ENCODE measurements at places on chromosomes 3 and 15.
A peak's percentile ranks its signal among the peaks of the same experiment; 100 is the strongest.

DNA sequence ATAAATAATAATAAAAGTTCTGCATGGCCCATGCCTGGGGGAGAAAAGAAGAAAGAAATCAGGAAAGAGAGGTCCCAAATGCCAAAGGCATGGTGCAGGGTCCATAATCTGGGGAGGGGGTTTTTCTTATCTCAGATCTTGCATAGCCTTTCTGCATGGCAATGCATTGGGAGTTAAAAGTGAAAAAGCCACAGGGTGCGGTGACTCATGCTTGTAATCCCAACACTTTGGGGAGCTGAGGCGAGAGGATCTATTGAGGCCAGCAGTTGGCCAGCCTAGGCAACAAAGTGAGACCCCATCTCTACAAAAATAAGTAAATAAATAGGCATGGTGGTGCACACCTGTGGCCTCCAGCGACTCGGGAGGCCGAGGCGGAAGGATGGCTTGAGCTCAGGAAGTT, 76.8 kb upstream of the GATA2 start:
- DNase-seq: no peak

DNA sequence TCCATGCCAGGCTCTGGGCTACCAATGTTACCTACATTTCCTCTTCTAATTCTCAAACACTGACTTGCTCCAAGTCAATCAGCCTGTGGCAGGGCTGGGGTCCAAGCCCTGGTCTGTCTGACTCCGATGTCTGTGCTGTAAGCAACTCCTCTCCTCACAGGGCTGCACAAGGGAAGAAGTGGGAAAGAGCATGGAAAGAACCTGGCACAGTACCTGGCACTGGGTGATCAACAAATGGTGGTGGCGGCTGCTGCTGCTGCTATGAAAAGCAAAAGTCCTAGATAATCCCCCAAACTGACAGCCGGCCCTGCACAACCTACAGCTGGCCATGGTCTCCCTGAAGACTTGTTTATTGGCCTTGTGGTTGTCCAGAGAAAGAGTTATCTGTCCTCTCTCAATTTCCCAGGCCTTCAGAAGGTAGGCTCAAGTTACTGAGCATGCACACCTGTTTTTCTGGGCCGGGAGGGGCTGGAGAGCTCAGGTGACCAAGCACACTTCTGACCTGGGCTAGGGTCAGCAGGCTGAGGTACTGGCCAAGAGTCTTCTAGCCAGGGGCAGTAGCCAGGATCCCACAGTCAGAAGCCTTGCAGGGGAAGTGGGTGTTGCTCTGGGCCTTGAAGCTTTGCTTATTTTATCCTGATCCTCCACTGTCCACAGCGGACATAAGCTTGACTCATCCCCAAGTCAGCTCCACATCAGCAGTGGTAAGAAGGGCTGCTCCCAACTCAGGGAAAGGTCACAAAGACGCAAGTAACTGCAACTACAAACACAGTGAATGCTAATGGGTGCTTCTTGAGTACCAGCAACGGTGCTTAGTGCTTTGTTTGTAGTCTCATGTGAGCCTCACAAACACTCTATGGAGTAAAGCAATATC, 35.3 kb upstream of the KY start:
- DNase-seq: no peak

GRCh38 chr3:162096874-162097273, 600.3 kb downstream of the OTOL1 start:
- no peak for DNase-seq

- DNase-seq: no peak
Observed at GRCh38 chr3:22959593-22959992, 243.5 kb upstream of the UBE2E2 start.

GRCh38 chr3:43289401-43289800, 3.1 kb downstream of the SNRK start:
- DNase-seq: no peak

DNA sequence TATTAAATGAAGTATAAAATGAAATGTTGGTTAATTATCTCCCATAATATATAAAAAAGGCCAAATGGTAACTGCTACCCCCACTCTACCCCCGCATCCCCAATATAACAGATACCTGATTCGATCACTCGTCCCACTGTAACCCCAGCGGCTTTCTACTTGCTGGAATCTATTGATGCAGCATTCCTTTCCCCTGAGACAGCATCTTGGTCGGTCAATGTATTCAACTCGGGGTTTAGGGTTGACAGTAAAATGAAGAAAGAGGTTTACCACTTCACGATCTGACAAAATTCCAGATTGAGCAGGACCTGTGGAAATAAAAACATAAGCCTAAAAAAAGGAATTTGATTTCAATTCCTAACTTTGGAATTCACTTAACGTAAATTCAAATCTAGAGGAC, 18.6 kb upstream of the C15orf40 start:
- DNase-seq: no peak

GRCh38 chr15:77440378-77440999, 19.8 kb downstream of the HMG20A start:
- no peak for DNase-seq

DNA sequence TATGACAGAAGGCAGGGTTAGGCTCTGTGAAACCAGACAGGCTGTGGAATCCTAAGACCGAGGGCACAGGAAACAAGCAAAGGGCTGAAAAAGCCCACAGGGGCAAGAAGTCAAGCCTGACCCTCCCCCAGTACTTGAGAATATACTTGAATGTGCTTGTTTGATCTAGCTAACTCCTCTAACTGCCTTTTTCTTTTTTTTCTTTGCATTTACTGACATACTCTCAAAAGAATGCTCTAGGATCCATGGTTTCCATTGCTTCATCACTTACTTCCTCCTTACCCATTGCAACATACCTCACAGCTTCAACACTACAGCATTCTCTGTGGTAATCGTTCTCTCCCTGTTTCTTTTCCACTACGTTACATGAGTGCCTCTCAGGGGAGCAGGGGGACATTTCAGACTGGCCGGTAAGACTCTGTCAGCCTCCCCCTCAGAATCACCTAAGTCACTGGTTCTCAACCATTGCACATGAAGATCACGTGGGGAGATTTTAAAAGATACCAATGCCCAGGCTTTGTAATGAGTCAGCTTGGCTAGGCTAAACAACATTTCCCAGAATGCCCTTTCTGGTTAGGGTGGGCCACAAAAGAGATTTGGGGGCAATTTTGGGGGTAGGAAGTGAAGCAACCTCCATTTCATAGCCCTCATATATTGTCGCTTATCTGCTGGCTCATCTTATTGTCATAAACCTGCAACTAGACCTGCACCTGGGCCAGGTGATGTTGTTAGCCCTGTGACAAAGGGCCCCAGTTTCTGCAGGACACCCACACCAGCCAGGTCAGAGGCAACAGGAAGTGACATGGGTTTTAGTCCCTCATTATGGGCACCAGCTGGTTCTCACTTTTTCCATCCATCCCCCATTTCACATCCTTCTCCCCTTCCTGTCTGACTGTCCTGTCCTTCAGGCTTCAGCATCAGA, 24.6 kb upstream of the RSL24D1 start:
- peak; percentile 69 for DNase-seq

- DNase-seq: no peak
Observed at GRCh38 chr15:48555241-48555881, 90.1 kb downstream of the FBN1 start.

GRCh38 chr15:101686718-101687117, 34.5 kb upstream of the TM2D3 start:
- no peak for DNase-seq

GRCh38 chr15:65312400-65312916, 8.0 kb downstream of the RNU5B-1 start:
- DNase-seq: no peak

GRCh38 chr15:31255732-31256377, 70.8 kb upstream of the KLF13 start:
- DNase-seq: no peak

DNA sequence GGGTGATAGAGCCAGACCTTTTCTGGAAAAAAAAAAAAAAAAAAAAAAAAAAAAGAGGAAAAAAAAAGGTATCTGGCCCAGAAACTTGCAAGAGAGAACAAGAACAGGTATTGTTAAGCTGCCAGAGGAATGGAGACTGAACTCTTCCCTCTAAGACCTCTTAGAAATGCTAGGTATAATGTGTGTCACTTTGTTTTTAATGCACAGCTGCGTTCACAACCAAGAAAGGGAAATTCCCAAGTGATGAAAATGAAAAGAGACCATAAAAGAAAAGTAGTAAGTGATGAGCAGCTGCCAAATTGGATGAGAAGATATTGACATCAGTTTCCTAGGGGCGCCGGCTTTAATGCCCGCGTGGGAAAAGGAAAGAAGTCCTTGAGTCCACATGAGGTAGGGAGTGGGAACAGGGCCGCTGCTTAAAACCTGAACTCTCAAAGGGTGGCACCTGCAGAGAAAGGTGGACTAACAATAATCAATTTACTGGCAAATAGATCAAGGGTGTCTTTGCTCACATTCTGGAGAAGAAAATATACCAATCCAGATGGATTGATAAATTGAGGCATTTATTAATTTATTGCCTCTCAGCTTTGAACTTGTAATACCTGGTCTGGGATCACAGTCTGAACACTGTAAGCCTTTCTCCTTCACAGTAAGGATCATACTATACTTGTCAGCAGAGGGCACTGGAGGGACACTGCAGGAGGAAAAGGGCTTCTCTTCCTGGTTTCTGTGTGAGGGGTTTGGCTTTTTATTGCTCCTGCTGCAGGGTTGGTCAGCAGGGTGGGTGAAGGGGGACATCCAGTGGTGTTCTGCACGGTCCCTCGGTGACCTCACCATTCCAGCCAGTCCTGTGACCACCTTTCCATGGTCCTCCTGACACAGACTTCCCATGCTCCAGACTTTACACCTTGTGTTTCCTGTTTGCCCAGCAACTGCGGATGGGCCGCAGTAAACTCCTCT, 131.6 kb downstream of the AQP9 start:
- DNase-seq: peak; percentile 48

GRCh38 chr15:48851956-48852355, 26.0 kb upstream of the EID1 start:
- DNase-seq: no peak

- no peak for DNase-seq
Observed at GRCh38 chr3:66495668-66496045, 5.2 kb downstream of the LRIG1 start.

GRCh38 chr3:100928638-100929428, 64.4 kb downstream of the ABI3BP start:
- DNase-seq: no peak

DNA sequence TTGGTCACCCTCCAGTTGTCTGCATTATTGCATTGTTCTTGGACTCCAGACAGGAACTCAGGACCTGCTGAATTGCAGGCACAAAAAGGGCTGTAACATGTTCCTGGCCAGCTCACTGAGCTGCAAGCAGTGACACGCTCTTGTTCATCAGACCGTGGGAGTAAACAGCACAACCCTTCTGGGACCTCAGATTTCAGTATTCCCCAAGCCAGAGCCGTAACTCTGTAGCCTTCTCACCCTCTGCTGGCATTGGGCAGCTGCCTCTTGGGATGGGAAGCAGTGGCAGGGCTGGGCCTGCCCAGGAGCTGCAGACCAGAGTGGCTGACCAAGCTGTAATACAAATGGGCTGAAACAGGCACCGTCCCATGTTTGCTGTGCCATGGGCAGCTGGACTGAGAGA, 607.1 kb upstream of the BCHE start:
- DNase-seq: no peak

- DNase-seq: no peak
Observed at GRCh38 chr15:101623367-101624304, 28.5 kb downstream of the TM2D3 start.

- no peak for DNase-seq
Observed at GRCh38 chr3:87792534-87793336, 266.1 kb downstream of the CGGBP1 start.

GRCh38 chr3:183265834-183266417, 12.9 kb downstream of the B3GNT5 start:
- DNase-seq: peak; percentile 34

GRCh38 chr15:73324496-73325170, 44.1 kb downstream of the HCN4 start:
- no peak for DNase-seq

GRCh38 chr3:141425523-141426233, 57.4 kb downstream of the ZBTB38 start:
- DNase-seq: no peak

GRCh38 chr3:185717627-185718402, 107.0 kb downstream of the IGF2BP2 start:
- no peak for DNase-seq

DNA sequence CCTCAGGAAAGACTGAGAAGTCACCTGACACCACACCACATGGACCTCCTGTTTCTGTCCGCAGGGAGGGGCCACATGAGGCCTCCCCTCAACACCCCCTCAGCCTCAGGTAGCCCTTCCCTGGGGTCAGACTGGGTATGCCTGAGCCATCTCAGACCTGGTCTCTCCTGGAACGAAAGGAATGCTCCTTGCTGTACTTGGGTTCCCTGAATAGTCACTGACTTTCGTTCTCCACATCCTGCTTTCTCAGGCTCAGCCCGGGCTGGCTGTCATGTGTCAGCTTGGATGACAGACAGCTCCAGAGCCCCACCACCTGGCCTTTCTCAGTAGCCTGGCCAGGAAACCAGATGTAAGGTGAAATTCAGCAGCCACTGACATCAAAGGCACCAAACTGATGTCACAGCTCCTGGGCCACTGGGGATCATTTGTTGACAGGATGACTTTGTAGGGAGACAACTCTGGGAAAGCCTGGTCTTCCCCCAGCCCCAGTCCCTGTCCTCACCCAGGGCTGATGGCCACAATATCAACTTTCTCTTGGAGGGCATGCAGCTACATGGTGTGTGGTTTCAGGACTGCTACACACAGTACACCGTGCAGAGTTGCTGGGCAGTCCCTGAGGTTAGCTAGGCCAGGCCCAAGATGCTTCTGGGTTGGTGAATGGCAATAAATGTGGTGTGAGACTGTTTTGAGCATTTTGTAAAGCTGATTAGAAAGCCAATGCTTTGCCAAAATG, 141.4 kb upstream of the MRPS22 start:
- no peak for DNase-seq

DNA sequence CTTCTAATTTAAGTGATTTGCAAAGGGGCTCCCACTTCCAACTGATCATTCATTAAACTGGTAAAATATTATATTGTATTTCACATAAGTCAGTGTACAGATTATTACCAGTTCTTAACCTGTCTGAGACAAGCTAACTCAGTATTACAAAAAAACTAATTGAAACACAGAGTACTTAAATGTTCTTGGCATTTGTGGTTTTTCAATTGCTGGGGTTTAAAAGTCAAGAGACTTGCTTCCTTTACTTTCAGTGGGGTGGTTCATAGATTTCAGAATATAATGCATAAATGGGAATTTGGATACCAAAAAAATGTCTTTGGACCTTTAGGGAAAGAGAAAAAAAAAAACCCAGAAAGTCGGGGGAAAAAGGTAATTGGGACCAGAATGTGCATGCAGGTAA, 85.0 kb downstream of the ATP10A start:
- no peak for DNase-seq

DNA sequence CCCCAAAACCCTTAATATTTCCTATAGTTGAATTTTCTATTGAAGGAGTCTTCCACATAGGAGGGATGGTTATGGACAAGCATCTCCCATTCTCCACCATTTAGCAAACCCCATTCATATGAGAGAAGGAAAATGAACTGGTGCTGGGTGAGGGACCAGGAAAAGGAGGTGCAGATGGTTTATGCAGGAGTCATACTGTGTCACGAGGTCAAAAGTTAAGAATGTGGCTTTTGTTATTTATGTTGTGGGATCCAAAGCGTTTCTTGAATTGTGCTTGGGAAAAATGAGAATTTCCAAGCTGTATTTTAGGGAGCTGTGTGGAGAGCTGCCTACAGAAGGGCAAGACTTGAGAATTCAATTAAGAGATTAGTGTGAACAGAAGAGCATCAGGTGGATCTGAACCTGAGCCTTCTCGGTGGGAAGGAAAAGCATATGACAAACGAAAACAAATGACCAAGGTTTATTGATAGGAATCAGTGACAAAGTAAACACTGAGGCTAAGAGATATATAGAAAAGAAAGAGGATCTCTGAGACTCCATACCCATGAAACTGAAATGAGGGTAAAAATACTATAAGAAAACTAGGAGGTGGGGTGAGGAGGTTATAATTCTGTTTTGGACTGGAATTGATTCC, 473.3 kb upstream of the NR2F2 start:
- DNase-seq: no peak

All from CD4-positive, alpha-beta T cell treated with Interleukin-15 for 4 hours (primary cell).